ENCODE measurements at places on chromosomes 13 and 19.

- no peak for DNase-seq
Observed at GRCh38 chr19:7705387-7706187, 3.7 kb upstream of the FCER2 start.

- no peak for DNase-seq
Observed at GRCh38 chr13:114248011-114248410, 13.3 kb downstream of the CDC16 start.

DNA sequence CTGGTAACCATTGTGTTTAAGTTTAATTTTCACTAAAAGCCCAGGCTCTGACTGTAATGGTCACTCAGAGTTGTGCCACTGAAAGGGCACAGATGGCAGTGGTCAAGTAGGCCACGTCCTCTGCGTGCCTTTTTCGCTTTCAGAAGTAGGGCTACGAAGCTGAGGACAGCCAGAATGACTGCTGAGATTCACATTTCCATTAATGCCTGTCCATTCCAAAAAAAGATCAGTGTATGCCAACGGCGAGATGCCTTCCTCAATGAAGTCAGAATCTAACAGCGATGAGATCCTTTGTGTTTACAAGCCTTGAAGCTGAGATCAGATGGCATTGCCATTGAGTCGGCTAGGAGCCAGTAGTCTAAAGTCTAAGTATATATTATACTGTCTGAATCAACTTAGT, 311.3 kb downstream of the FGF14 start:
- DNase-seq, result no peak

GRCh38 chr19:46357846-46358583, 11.1 kb downstream of the PPP5C start:
- no peak for DNase-seq

- no peak for DNase-seq
Observed at GRCh38 chr13:60016229-60016628, 147.5 kb downstream of the DIAPH3 start.

DNA sequence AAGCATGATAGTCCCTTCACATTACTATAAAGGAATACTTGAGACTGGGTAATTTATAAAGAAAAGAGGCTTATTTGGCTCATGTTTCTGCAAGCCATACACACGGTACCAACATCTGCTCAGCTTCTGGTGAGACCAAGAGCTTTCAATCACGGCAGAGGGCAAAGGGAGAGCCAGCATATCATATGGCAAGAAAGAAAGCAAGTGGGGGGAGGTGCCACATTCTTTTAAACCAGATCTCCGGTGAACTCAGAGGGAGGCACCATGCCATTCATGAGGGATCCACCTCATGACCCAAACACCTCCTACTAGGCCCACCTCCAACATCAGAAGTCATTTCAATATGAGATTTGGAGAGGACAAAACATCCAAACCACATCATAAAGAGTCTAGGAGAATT, 20.3 kb downstream of the XPO4 start:
- DNase-seq, result no peak

GRCh38 chr19:16883522-16883921, 5.3 kb upstream of the F2RL3 start:
- no peak for DNase-seq

DNA sequence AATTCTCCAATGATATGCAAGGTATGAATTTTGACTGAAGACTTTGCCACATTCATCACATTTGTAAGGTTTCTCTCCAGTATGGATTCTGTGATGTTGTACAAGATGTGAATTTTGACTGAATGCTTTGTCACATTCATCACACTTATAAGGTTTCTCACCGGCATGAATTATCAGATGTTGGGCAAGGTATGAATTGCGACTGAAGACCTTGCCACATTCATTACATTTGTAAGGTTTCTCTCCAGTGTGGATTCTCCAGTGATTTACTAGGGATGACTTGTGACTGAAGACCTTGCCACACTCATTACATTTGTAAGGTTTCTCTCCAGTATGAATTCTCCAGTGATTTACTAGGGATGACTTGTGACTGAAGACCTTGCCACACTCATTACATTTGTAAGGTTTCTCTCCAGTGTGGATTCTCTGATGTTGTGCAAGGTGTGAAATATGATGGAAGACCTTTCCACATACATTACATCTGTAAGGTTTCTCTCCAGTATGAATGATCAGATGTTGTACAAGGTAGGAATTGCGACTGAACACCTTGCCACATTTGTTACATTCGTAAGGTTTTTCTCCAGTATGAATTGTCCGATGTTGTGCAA, 24.8 kb downstream of the ZNF83 start:
- DNase-seq, result no peak

DNA sequence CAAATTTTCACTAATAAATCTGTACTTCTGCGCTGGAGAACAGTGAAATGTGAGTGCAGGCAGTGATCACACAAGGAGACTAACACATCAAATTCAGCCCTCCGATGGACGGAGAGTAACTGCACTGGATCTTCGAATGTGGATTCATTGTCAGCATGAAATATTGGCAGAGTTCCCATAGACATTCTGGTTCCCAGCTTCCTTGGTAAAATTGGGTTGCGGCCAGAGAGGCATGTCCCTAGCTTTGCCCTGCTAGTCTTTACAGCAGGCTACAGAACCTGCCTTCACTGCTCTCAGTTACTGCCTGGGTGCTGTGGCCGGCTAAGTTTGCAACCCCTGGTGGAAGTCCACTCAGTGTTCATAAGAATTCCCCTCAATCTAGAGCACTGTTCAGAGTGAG, 32.3 kb upstream of the UQCRFS1 start:
- no peak for DNase-seq

GRCh38 chr13:33112766-33113165, 96.5 kb downstream of the KL start:
- no peak for DNase-seq

DNA sequence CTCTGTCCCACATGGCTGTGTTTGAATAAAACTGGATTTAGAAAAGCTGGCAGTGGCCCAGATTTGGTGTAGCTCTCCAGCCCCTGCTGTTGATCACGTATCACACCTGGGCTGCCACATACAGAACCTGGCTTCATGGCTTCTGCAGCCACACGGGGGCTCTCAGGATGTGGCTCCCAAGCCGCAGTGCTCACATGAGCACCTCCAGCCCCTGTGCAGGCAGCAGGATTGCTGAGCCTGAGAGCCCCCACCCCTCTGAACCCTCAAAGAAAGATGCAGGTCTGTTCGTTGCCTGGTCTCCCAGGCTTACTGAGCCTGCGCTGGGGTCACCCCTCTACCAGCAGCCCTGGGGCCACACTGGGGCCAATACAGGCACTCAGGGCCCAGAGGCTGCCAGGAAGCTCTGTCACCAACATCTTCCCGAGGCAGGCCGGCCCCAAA, 2.7 kb downstream of the PLEKHF1 start:
- DNase-seq, result peak; percentile 12

DNA sequence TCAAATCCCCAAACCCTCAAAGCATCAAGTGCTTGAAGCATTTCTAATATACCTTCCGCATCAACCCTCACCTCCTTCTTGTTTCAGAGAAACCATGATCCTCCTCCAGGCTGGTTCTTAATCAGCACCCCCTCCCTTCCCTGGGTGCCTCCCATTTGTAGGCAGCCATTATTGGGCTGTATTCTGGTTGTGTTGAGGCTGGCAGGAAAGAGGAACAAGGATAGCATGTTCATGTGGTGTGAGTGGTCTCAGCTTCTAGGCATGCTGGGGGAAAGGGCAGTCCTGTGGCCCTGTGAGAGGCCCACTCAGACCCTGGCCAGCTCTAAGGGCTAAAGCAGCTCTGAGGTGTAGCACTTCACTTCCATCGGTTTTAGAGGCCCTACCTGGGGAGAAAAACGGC, 18.9 kb upstream of the TRIM13 start:
- no peak for DNase-seq

- peak; percentile 12 for DNase-seq
Observed at GRCh38 chr13:20566468-20566897, 474 bp upstream of the IFT88 start.

- peak; percentile 1 for DNase-seq
Observed at GRCh38 chr13:90420683-90421082, 926.8 kb upstream of the MIR17HG start.

- no peak for DNase-seq
Observed at GRCh38 chr13:109095126-109095525, 465.7 kb downstream of the MYO16 start.

DNA sequence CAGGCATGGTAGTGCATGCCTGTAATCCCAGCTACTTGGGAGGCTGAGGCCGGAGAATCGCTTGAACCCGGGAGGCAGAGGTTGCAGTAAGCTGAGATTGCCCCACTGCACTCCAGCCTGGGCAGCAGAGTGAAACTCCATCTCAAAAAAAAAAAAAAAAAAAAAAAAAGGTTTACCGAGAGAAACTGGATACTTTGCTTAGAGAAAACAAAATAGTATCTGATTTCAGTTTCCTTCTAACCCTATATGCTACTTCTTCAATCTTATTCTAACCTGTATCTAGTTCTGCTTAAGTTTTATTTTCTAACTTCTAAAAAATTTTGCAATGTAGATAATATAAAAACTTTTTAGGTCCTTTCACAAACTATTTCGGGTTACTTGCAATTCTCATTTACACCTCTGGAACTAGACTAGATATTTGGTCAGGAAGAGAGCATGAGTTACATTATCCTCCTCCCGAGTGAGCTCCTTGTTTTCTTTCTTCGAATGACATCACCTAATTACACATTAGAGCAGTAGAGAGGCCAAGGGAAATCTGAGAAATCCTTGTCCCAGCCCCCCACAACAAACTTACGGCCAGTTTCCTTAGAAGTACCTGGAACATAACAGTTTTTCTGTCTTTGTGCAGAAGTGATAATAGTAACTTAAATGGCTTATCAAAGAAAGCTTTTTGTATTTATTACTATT, 128.9 kb downstream of the B3GLCT start:
- DNase-seq, result no peak

DNA sequence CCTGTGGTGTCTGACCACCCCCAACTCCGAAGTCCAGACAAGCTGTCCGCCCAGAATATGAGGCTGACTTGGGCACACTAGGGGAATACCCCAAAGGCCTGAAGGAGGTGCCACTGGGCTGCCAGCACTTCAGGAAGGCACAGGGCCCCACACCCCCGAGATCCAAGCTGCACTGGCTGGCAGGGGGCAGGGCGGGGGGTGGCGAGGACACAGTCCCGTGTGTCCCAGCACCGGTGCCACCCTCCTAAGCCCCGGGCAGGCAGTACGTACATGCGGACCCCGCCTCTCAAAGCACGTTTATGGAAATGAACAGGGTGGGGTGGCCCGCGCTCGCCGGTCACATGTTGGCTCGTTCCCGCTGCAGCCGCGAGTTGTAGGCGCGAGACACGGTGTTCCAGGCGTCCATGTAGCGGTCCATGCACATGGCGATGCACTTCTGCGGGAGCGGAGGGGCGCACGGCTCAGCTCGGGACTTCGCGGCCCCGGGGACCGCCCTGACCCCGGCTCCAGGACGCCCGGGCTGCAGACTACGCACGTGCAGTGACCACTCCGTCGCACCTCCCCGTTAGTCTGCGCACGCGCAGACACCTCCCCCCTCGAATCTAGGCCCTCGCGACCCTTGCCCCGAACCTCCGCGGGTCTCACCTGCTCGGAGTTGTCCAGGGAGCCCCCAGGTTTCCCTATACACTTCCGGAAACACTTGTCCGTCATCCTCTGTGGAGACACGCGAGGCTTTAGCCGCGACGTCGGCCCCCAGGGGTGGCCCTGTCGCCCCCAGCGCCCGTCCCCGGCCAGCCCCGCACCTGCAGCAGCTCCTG, 566 bp downstream of the TIMM13 start:
- DNase-seq, result peak; percentile 83

DNA sequence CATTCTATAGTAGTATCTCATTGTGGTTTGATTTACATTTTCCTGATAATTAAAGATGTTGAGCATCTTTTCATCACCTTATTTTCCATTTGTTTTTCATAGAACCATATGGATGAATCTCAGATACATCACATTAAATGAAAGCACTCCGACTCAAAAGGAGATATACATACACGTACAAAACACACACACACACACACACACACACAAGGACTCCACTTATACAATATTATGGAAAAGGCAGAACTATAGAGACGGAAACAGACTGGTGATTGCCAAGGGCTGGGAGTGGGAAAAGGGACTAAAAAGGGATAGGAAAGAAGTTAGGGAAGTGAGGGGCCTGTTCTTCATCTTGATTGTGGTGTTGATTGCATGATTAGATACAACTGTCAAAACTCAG, 24.3 kb downstream of the ZNF585A start:
- DNase-seq, result no peak

- no peak for DNase-seq
Observed at GRCh38 chr19:4455719-4456475, 1.7 kb downstream of the UBXN6 start.

DNA sequence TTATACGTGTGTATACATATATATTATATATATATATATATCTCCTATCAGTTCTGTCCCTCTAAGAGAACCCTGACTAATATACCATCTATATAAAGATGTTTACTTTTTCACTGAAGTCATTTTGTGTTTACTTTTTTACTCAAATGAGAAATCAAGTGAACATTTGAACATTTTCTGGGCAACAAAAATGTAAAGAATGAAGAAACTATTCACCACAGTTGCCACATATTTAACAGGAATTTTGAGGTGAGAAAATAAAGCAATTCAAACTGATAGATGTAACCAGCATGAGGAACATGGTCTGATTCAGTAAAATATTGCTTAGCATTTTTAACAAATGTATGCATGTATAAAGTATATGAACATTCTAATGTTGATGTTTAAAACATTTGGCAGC, 299.2 kb upstream of the KLHL1 start:
- DNase-seq, result no peak

GRCh38 chr13:46575301-46575771, 22.4 kb downstream of the LRCH1 start:
- DNase-seq, result no peak

- DNase-seq, result no peak
Observed at GRCh38 chr19:17775991-17776803, 18.7 kb upstream of the B3GNT3 start.

GRCh38 chr19:33032218-33032781, 32.4 kb downstream of the RHPN2 start:
- DNase-seq, result peak; percentile 73

- DNase-seq, result no peak
Observed at GRCh38 chr13:109156181-109156935, 526.9 kb downstream of the MYO16 start.

- no peak for DNase-seq
Observed at GRCh38 chr13:110017379-110017778, 231.0 kb upstream of the IRS2 start.

GRCh38 chr13:109868578-109869311, 82.4 kb upstream of the IRS2 start:
- DNase-seq, result no peak

GRCh38 chr13:93603043-93603442, 376.4 kb downstream of the GPC6 start:
- DNase-seq, result no peak

DNA sequence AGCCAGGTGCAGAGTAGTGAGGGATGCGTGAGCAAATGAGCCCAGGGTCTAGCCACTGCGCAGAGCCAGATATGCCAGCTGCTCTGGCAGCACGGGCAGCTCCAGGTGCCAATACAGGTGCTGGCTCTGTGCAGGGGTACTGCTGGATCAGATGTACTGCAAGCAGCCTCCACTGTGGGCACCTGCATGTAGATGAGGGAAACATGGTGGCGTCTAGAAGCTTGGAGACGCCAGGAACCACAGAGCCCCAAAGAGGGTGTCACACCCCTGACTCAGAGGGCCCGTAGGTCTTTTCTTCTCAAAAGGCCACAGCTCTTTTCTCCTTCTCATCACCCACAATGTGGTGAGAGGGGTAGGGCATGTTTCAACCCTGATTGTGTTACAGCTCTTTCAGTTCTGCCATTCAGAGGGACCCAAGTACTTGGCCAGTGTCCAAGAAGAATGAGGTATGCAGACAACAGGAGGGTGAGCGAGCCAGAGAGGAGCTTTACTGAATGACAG, 244.4 kb upstream of the SLITRK1 start:
- DNase-seq, result no peak

- no peak for DNase-seq
Observed at GRCh38 chr13:73293913-73294523, 235.2 kb downstream of the KLF5 start.

GRCh38 chr13:111118898-111119607, 3.9 kb downstream of the ARHGEF7 start:
- DNase-seq, result no peak
